H1 (cell line): ENCODE measurements at places on chromosomes 11 and 22. TPM values are rescaled to one million over a fixed set of nuclear protein-coding genes. Genes with fewer than 3 reads are reported as not detected.

The CLMP gene
- total RNA-seq, result 20.8 and 24.1 TPM in 2 replicates

The MS4A18 gene
- total RNA-seq, result not detected in 2 replicates

The CRACR2B gene
- 26.4 and 29.3 TPM in 2 replicates for total RNA-seq

DNA sequence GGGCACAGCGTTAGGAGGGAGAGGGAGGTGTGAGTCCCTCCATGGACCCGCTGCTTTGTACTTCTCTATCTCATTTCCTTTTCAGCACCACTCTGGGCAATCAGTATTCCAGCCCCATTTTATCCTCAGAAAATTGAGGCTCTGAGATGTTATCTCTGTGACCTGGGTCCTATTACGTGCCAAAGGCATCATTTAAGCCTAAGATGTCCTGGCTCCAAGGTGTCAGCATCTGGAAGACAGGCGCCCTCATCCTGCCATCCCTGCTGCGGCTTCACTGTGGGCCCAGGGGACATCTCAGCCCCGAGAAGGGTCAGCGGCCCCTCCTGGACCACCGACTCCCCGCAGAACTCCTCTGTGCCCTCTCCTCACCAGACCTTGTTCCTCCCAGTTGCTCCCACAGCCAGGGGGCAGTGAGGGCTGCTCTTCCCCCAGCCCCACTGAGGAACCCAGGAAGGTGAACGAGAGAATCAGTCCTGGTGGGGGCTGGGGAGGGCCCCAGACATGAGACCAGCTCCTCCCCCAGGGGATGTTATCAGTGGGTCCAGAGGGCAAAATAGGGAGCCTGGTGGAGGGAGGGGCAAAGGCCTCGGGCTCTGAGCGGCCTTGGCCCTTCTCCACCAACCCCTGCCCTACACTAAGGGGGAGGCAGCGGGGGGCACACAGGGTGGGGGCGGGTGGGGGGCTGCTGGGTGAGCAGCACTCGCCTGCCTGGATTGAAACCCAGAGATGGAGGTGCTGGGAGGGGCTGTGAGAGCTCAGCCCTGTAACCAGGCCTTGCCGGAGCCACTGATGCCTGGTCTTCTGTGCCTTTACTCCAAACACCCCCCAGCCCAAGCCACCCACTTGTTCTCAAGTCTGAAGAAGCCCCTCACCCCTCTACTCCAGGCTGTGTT lies 829 bp upstream of the APOC3 start:
- no peaks in the 10 kb centered on the region for H3K4me1 ChIP-seq
- no peak overlapping the region for H3K4me3 ChIP-seq
- no peak for DNase-seq
- no peaks in the 10 kb centered on the region for H3K36me3 ChIP-seq
- no peaks in the 10 kb centered on the region for H3K27me3 ChIP-seq

- H3K27me3 ChIP-seq, result peaks cover 91% of the 10 kb centered on the region
- no peak for DNase-seq
- H3K27ac ChIP-seq, result no peak overlapping the region
- no peaks in the 10 kb centered on the region for H3K4me1 ChIP-seq
Observed at GRCh38 chr22:22210375-22210774, 34.2 kb upstream of the VPREB1 start.

- H3K27me3 ChIP-seq, result peaks cover 7% of the 10 kb centered on the region
- no peak overlapping the region for H3K27ac ChIP-seq
- H3K4me3 ChIP-seq, result no peak overlapping the region
Observed at GRCh38 chr11:92964471-92964870, 5.0 kb upstream of the MTNR1B start.

The PANX2 gene
- 5.0 and 5.4 TPM in 2 replicates for total RNA-seq

- no peaks in the 10 kb centered on the region for H3K4me1 ChIP-seq
- no peaks in the 10 kb centered on the region for H3K36me3 ChIP-seq
- H3K27ac ChIP-seq, result no peak overlapping the region
Observed at GRCh38 chr11:71326328-71326940, 74.1 kb upstream of the SHANK2 start.

DNA sequence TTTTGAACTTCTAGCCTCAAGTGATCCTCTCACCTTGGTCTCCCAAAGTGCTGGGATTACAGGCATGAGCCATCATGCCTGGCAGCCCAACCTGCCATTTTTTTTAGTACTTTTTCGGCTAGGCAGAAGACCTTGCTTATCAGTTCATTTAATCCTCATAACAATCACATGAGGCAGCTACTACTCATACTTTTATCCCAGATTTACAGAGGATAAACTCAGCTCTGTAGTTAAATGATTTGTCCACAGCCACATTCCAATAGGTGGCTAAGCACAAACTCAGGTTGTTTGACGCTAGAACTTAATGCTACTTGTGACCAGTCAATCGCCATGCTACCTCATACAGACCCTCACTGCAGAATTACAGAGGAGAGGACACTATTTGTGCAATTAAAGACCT lies 28.1 kb downstream of the SBF2 start:
- H3K27me3 ChIP-seq, result no peaks in the 10 kb centered on the region
- H3K4me1 ChIP-seq, result no peaks in the 10 kb centered on the region
- no peak for DNase-seq
- H3K27ac ChIP-seq, result no peak overlapping the region
- no peaks in the 10 kb centered on the region for H3K36me3 ChIP-seq
- no peak overlapping the region for H3K4me3 ChIP-seq

DNA sequence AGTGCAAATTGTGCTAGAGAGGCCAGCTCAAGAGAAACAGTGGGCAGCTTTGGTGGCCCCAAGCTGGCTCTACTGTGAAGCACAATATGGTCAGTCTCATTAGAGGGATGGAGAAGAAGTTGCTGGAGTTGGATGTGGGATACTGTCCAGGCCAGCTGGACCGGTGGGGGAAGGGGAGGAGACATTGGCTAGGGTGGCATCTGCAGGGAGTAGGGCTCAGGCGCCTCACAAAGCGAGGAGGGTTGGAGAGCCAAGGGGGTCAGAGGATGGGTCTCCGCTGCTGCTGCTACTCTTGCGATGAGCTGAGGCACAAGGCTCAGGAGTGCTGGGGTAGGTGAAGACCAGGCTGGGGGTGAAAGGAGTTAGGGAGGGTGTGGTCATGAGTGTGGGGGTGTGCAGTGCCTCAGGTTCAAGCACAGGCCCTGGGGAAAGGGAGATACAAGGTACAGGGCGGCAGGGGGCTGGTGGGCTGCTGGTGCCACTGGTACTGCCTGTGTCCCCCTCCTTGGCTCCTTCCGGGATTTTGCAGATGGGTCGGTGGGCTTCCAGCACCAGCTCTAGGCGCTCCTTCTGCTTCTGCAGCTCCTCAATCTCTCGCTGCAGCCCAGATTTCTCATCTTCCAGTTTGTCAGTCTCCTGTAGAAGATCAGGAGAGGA lies 2.3 kb downstream of the CCDC85B start:
- no peaks in the 10 kb centered on the region for H3K36me3 ChIP-seq
- peaks cover 14% of the 10 kb centered on the region for H3K27me3 ChIP-seq
- no peak overlapping the region for H3K27ac ChIP-seq
- DNase-seq, result no peak

- no peak overlapping the region for H3K4me3 ChIP-seq
- no peaks in the 10 kb centered on the region; the same call in 1 of the 2 replicates for H3K36me3 ChIP-seq
- no peak for DNase-seq
- H3K27me3 ChIP-seq, result no peaks in the 10 kb centered on the region
- H3K4me1 ChIP-seq, result peaks cover 17% of the 10 kb centered on the region
- H3K27ac ChIP-seq, result no peak overlapping the region
Observed at GRCh38 chr11:34183848-34184391, 78.5 kb downstream of the NAT10 start.

GRCh38 chr22:24086310-24086709 lies 75.2 kb downstream of the CABIN1 start:
- H3K27ac ChIP-seq, result no peak overlapping the region
- no peak overlapping the region for H3K4me3 ChIP-seq
- peaks cover 19% of the 10 kb centered on the region; the same call in 1 of the 2 replicates for H3K36me3 ChIP-seq
- DNase-seq, result no peak
- H3K27me3 ChIP-seq, result no peaks in the 10 kb centered on the region

The TMEM191B gene
- 1.2 and 2.6 TPM in 2 replicates for total RNA-seq

The CYP2D6 gene
- 0.77 and 0.93 TPM in 2 replicates for total RNA-seq
